ENCODE measurements at places on chromosomes 3 and 15.

DNA sequence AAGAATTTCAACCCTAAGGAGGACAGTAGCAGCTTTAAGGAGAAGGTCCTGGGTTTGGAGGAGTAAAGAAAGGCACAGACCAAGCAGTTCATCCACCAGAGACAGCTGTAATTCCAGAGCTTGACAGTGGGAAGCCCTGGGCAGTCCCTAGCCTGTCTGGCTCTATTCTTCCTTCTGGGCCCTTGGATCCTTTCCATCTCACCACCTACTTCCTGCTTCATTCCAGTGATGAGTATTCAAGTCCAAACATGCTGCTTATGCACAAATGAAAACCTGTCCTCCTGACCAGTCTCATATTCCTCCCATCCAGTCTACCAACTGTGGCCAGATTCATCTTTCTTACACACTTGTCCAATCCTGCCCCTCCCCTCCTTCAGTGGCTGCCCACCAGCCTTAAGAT is 171.4 kb downstream of the CNTN3 start:
- no peak for DNase-seq

DNA sequence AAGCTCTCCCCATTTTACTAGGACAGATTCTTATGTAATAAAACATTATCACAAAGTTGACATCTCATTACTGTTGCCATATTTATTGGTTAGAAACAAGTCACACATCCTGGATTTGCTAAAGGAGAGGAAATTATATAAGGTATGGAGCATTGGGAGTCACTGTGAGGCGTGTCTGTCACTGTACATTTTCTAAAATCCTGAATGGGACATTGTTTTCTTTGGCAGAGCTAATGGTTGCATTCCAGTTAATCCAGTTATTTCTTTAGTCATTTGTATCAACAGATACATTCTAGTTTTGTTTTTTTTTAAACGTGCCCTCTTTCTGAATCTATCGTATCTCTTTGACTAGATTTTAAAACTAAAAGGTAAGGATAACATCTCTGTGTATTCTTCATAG is 70.2 kb upstream of the MITF start:
- DNase-seq, result no peak

DNA sequence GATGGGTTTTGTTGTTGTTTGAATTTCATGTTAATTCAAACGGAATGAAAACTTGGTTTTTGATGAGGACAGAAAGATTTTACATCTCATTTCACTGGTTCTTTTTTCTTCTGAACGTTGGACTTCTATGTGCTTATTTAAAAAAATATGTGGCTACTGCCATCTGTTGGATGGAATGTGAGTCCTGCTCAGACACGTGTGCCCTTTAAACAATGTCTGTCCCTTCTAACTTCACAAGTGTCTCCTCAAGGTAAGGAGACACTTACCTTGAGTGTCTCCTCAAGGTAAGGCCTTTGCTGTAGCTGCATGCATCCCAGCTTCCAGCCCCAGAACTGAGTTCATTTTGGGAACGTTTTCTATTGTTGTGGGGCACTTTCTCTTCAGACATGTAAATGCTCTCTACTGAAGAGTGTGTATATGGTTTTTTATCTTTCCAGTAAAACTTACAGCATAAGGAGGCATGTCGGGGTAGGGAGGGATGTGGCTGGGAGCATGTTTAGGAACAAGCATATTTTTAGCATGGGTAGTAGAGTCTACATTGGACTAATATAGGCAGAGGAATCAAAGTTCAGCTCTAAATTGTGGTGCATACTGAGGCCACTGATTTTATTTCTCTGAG is 63.1 kb upstream of the UBE3A start:
- no peak for DNase-seq

- no peak for DNase-seq
Observed at GRCh38 chr15:44729408-44730127, 6.8 kb upstream of the TRIM69 start.

- no peak for DNase-seq
Observed at GRCh38 chr3:149247929-149248691, 26.5 kb upstream of the CP start.

GRCh38 chr3:171327441-171328174 is 132.6 kb downstream of the TNIK start:
- no peak for DNase-seq

GRCh38 chr15:22226034-22226790 is 145.9 kb downstream of the OR4M2 start:
- no peak for DNase-seq

GRCh38 chr3:47601281-47601680 is 22.6 kb upstream of the CSPG5 start:
- no peak for DNase-seq

- no peak for DNase-seq
Observed at GRCh38 chr3:24854748-24855147, 360.1 kb upstream of the THRB start.

DNA sequence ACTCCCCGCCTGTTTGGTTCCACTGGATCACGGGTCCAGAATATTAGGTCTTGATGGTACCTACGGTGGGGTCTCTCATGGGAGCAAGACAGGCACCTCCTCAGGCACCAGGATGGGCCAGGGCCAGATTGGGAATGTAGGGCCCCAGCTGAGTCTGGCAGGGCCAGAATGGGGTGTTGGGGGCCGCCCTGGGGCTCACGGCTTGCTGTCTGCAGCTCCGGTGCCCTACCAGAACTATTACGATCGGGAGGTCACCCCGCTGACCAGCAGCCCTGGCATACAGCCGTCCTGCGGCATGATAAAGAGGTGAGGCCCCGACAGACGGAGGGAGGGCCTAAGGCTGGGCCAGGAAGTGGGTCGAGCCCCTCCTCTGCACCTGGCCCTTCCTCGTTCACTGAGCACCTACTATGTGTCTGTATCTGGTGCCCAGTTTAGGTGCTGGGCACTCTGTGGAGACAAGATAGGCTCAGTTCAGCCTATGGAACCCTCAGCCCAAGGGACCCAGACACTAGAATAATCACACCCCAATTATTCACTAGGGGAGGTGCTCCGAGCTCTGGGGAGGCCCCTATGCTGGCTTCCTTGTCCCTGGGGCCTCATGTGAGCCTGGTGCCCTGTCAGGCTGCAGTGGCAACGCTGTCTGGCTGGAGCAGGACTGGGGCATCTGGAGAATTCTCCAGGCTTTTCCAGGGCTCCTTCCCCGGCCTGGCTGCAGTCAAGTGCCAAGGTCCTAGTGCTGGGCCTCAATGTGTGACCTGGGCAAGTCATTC is 37.9 kb downstream of the PSTPIP1 start:
- DNase-seq, result no peak

GRCh38 chr3:79125313-79125984 is 642.3 kb downstream of the ROBO1 start:
- DNase-seq, result no peak

GRCh38 chr3:52854013-52854412 is 19.2 kb upstream of the MUSTN1 start:
- no peak for DNase-seq

DNA sequence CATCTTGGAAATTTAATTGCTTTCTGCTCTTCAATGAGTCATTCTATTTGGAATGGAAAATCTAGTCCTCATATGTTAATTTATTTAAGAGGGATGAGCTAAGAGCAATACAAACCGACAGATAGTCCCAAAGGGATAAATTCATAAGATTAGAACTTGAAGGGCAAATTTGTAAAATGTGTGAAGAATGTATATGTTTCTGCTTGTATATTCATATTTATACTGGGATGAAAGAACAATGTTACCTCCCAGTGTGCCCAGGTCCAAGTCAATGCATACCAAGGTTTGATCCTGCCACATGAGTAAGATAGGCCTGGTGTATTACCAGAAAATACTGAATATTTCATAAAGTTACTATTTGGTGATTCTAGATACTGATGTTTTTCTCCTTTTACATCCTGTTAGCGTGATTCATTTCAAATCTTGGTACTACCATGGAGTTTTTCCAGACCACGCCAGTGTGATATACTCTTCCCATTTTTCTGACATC is 255.6 kb upstream of the SEMA6D start:
- no peak for DNase-seq

DNA sequence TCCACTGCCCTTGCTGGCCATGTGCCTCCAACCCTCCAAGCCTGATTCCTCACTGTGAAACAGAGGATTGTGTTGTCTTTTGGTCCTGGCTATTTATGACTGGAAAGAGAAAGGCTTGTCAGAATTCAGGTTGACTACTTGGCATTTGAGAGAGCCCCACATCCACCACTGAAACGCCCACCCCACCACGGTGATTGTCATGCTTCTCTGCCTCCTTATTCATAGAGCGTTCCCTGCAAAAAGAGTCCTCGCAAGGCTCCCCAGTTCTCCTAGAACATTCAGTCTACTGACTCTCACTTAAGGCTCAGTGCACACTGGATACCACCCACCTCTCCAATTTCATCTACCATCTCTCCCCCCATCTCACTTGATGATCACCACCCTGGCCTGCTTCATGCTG is 162.9 kb upstream of the WNT5A start:
- no peak for DNase-seq

GRCh38 chr15:77009646-77010311 is 14.9 kb downstream of the PSTPIP1 start:
- no peak for DNase-seq

- DNase-seq, result no peak
Observed at GRCh38 chr3:122468896-122469533, 45.7 kb downstream of the KPNA1 start.

GRCh38 chr3:169542331-169542751 is 121.2 kb downstream of the MECOM start:
- no peak for DNase-seq

GRCh38 chr3:18843188-18843587 is 305.1 kb upstream of the KCNH8 start:
- no peak for DNase-seq

- DNase-seq, result peak; percentile 18
Observed at GRCh38 chr15:38354315-38354929, 99.5 kb upstream of the FAM98B start.

- DNase-seq, result no peak
Observed at GRCh38 chr3:8210882-8211341, 290.7 kb upstream of the LMCD1 start.

DNA sequence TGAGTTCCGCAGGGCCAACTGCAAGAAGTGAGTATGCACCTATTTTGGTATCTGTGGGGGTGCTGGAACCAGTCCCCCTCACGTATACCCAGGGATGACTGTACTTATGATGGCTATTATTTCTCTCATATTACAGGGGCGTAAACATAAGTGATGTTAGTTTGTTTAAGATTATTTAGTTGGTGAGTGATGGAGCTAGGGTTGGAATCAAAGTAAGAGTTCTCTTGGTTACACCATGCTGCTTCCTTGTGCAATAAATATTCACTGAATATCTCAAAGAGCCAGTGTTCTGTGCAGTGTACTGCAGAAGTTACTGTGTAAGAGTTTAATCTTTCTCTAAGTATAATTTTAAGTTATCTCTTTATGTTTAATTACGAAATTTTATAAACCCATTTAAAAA is 12.8 kb upstream of the UTS2B start:
- DNase-seq, result no peak

DNA sequence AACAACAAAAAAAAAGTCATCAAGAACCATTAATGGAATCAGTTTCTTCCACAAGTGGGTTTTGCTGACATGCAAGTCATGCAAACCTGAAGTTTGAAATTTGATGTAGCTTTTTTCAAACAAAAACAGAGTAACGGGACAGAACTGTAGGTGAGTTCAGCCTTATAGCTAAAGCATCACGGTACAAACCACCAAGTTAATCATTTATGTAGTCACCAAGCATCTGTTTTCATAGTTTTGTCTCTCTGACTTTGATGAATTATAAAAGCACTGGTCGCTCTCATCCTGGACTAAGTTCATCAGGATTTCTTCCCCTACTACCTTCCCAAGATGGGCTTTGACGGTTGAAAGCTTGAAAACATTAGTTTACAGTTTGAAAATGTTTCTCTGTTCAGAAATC is 117.0 kb upstream of the SAMMSON start:
- DNase-seq, result no peak

GRCh38 chr3:129005526-129006303 is 4.6 kb downstream of the EFCC1 start:
- no peak for DNase-seq

DNA sequence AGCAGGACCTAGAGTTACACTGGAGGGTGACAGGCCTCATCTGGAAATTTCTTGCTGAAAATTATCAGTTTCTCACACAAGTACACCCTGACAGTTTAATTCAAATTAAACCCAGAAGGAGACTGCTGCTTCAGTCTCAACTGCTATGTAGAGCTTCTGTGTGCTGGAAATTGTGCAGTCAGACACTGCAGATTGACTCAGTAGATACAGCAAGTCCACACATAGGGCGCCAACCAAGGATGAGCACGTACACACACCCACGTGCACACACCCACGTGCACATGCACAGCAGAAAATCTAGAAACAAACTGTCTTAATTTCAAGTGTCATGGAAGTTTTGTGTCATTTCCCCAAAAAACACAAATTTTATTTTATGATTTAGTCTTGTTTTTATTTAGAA is 192.9 kb downstream of the PDE8A start:
- DNase-seq, result no peak

GRCh38 chr15:31405200-31405920 is 78.7 kb downstream of the KLF13 start:
- DNase-seq, result no peak

DNA sequence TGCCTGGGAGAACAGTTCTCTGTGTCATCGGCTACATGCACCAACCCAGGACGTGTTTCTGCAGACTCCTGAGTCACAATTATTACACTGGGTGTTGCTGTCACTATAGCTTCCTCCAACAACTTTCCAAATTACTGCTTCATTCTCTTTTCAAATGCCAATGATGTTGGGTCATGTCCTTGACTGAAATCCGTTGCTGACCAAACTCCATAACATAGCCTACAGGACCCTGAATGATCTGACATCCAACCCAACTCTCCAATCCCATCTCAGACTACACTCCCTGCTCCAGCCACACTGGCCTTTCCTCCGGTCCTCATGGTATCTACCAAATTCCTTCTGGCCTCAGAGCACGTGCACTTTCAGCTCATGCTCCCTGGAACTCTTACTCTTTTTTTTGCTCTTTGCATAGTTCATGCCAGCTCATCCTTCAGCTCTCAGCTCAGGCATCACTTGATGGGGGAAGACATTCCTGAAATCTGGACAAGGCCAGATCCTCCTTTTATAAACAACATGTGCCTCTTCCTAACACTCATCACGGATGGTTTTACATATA is 108.8 kb upstream of the PTPRG start:
- DNase-seq, result no peak

- peak; percentile 35 for DNase-seq
Observed at GRCh38 chr3:106333911-106334618, 465.3 kb upstream of the CBLB start.

DNA sequence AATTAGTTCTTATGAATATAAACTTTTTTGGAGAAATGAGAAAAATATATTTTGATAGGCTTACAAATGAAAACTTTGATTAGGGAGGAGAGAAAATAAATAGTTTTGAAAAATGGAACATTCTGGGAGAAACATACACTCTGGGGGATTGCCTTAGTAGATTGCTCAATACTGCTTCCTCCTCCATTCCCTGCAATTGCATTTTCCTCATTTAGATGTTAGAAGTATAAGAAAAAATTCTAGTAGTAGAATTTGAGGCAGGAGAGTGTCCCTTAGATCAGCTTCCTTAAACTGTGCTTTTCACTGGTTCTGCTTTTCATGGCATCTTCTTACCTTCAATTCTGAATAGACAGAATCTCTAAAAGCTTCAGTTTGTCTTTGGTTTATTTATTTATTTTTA is 46.2 kb upstream of the CTDSPL2 start:
- no peak for DNase-seq

- DNase-seq, result no peak
Observed at GRCh38 chr3:184325269-184325668, 10.9 kb downstream of the EIF4G1 start.

- DNase-seq, result no peak
Observed at GRCh38 chr3:114829783-114830182, 317.3 kb downstream of the ZBTB20 start.

- DNase-seq, result no peak
Observed at GRCh38 chr3:17802950-17803349, 60.5 kb upstream of the TBC1D5 start.

Measured in stimulated activated CD4-positive, alpha-beta T cell treated with anti-CD3 and anti-CD28 coated beads, Interleukin-12 subunit alpha, Interleukin-12 subunit beta, amount 100 ng/mL, for 24 hours (primary cell).